Astrocyte of the cerebellum (primary cell): ENCODE measurements at places on chromosomes 3 and 15.

DNA sequence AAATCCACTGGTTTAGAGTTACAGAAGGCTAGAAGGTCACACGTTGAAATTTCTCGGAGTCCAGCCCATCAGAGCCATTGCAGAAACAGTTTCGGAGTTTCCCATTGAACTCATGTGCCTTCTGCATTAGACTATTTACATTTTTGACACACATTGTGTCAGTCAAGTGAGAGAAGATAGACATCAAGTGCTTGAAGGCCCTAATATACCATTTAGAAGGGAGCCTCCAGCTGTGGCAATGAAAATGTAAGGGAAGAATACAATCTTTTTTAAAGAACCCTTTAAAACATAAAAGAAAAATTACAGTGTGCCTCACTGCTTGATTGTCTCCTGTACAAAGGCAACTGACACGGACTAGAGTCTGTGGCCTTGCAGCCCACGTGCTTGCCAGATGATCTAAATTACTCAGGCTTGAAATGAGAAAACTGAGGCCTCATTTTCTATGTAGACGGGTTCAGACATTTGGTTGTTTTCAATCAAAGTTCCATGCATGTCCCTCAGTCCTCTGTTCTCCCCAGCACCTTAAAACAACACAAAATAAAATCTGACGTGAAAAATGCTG, 650.5 kb downstream of the ROBO2 start:
- DNase-seq = no peak

GRCh38 chr15:87269566-87269965, 987.0 kb downstream of the NTRK3 start:
- DNase-seq = no peak

GRCh38 chr3:119349354-119350041, 55.3 kb downstream of the ARHGAP31 start:
- no peak for DNase-seq

DNA sequence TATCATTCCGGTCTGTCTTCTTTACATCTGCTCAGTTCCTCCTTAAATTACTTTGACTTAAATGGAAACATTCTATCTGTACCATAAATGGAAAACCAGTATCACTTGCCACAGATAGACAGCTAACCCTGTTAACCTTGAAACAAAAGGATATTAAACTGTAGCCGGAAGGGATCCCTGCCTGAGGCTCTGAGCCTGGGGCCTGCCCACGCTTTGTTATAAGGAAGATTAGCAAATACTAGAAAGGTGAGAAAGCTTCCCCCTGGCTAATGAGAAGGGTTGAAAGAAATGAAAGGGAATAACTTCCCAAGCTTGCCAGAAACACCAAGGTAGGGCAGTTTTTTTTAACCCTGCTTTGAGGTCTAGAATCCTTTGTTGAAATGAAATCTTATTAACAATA, 927.6 kb downstream of the FHIT start:
- no peak for DNase-seq

GRCh38 chr3:76570436-76571057, 469.4 kb upstream of the ROBO2 start:
- no peak for DNase-seq

DNA sequence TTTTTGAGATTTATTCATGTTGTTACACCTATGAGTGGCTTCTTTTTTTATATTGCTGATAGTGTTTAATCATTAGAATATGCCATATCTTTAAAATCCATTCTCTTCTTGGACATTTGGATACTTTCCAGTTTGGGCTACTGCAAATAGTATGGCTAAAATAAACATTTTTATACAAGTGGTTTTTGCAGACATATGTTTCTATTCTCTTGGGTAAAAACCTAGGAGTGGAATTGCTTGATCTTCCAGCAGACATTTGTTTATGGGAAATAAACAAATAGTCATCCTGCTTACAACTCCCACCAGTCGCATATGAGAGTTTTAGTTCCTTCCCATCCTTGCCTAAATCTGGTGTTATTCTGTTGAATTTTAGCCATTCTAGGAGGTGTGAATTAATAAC, 193.1 kb downstream of the ALCAM start:
- DNase-seq = no peak

DNA sequence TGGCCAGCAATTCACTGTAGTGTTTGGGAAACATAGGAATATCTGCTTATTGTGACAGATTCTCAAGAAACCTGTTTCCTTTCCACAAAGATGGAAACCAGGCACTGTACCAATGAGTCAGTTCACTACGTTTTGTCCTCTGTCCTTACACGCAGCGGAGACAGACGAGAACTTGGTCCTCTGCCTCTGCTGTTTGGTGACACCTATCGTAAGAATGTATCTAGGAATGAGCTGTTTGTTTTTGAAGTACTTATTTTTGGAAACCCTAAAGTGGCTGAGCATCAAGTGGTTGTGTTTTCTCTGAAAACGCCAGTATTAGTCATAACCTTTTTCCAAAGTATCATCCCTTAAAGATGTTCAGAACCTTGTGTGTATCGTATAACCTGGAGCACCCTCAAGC, 93.0 kb downstream of the PGPEP1L start:
- DNase-seq = peak; percentile 39

DNA sequence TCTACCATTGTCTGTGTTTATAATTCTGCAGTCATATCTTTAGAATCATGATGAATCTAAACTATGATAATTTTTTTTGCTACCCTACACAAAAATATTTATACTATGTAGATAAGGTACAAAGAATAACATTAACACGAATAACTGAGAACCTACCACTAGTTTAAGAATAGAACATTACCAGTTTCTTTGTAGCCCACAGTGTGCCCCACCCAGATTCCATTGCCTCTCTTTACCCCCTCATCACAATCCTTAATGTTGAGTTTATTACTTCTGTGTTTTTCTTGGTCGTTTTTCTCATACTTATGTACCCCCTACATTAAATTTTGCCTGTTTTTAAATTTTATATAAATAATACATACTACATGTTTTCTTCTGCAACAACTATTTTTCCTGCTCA, 140.5 kb downstream of the BBX start:
- DNase-seq = no peak

DNA sequence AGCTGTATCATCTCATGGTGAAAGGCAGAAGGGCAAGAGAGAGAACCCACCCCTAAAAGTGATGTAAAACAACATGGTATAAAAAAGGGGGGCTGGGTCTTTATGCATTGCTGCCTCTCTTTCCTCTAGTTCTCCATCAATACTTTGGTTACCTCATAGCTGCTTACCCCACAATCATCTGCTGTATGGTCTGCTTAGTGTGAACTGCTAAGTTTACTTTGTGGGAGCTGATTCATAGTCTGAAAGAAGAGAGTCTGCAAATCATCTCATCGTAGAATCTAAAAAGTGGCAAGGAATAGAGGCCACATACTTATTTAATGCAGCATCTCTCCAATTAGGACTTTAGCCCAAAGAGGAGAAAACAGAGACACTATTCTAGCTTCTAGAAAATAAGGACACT, 546.8 kb downstream of the GBE1 start:
- no peak for DNase-seq

DNA sequence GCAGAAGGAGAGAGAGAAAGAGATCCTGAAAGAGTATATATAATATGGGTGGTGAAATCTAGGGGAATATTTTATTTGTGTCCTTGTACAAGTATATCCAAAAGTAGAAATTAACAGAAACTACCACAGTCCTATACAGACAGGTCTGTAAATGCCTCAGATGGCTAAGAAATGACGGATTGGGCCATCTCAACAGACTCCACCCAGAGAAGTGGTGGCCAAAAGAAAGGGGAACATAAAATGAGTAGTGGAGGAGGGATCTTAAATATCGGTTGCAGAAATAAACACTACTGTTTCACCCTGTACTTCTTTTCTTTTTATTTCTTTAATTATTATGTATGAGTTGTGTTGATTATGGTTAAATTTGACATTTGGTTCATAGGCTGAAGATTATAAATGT, 47.7 kb downstream of the CCR3 start:
- DNase-seq = no peak

GRCh38 chr3:188649521-188649920, 495.6 kb downstream of the LPP start:
- DNase-seq = no peak

- no peak for DNase-seq
These were observed 7.3 kb upstream of the CHCHD6 start for GRCh38 chr3:126696701-126697267.

DNA sequence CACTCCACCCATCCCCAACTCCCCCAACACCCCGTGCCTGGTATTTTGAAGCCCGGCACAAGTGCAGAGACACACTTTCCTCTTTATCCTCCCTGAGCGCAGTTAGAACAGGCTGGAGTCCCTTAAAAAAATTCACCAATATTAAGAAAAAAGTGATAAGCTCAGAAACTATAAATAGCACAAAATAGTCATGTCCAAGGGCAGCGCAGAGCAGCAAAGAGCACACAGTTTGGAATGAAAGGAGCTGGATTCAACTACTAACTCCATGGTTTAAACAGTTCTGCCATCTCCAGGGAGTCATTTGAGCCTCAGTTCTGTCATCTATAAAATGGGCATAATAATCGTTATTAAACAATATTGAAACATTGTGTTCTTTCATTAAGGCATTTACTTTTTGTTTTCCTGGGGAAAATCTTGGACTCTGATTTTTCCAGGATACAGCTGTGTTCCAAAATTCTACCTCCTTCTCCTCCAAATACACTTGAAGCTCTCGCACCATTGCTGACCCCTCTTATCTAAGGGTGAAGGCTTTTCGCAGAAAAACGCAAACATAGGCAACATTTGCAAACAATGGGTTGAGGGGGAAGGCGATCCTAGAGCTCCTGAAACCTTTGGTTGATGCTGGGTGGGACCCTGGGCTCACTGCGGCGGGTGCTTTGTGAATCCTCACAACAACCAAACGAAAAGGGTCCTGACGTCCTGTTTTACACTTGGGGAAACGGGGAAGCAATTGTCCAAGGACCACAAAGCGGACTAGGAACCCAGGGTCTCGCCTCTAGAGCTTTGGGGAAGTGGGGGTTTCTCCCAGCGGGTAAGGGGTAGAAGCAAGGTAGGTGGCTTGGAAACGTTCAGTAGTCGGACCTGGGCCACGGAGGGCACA, 41.8 kb downstream of the EPHB3 start:
- no peak for DNase-seq

- no peak for DNase-seq
These were observed 210.8 kb upstream of the NR2F2 start for GRCh38 chr15:96119734-96120133.
